LHCN-M2 (cell line): ENCODE measurements at places on chromosomes 5 and 9.
A peak's percentile ranks its signal among the peaks of the same experiment; 100 is the strongest.

DNA sequence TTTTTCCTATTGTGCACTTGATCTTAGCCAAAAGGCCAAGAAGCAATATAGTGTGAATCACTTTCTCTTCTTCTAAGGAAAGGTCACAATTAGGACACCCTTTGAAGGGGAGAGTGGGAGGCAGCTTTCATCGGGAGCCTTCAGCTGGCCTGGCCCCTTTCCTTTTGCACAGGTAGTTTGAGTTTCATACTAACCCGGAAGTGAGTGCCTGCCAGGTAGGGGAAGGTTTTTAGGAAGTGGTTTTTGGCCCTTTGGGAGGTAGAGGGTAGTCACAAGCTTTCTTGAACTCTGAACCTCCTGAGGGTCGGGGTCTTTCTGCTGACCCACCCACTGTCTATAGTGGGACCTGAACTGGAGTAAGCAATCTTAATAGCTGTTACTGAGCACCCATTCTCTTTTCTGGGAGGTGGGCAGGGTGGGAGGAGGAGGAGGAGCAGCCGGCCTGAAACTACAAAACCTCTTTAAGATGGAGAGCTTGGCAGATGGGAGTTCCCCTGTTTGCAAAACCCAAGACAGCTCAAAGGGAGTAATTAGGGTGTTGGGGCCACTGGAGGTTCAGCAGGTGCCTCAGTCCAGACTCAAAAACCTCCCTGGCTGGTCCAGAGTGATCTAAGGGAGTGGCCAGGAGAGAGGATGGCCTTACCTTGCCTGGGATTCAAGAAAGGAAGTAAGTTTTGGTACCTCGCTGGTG, 6.0 kb downstream of the LARP1 start:
- no peak for DNase-seq

DNA sequence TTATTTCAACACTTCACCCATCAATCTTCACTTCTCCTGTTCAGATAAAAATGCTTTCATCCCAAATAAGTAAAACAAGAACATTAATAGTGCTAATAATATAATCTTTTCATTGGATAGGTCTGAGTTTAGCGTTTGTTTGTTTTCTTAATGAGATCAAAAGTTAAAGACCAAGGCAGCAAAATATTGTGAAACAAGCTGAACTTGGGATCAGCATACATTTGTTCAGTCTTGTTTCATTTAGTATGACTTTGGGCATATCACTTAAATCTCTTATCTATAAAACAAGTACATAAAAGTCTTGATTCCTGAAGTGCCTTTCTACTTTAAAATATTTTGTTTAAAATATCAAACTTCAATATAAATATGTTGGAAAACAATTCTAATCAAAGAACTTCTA, 13.4 kb upstream of the SNX24 start:
- no peak for DNase-seq

- DNase-seq: no peak
Measured at GRCh38 chr5:116446356-116447005, 128.1 kb downstream of the SEMA6A start.

DNA sequence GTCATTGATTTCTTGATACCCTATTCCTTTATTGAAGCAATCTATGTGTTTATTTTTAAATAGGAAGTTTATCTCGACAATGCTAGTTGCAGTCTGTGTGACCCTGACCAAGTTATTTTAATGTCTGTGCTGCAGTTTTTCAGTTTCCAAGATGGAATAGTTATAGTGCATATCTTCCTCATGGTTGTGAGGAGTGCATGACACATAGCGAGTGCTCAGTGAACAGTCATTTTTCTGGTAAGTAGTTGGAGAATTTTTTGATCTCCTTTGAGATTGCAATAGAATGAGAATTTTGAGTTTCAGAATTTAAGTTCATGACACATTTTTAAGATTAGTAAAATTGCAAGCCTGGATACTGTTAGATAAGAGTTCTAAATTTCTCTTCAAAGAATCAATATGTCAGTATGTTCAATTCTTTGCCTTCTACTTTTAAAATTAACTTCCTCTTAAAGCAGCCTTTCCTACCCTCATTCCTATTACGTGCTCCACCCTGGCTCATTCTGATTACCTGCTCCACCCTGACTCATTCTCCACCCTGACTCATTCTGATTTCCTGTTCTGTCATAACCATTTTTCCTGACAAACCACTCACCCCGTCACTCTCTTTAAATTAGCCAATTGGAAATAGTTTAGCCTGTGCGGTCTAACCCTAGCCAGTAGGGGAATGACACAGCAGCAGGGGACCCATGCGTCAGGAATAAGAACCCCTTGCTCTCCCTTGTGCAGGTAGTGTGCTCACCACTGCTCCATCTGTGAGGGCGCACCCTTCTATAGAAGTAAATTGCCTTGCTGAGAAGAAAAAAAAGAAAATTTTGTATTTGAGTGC, 30.7 kb downstream of the SPIN1 start:
- DNase-seq: peak; percentile 25

DNA sequence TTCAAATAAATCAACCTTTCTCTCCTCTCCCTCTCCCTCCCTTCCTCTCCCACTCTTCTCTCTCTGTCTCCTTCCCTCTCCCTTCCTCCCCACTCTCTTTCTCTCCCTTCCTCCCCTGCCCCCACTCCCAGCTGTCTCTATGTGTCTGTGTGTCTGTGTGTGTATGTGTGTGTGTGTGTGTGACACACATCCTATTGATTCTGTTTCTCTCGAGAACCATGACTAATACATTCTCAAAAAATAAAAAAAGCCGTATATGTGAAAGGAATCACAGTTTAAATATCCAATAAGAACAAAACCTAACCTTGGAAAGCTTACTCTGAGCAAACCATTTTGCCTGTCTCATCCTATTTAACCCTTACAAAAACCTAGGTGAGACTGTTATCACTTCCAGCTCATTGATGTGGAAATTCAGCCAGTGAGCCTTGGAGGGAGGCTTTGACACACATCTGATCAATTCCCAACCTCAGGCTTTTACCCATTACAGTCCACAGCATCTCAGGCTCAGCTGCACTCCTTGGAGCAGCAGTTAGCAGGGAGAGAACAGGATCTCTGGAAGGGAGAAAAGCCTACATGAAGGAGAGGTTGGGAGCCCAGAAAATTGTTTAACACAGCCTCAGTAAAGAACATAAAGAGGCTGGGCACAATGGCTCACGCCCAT, 8.3 kb downstream of the HSD17B3 start:
- DNase-seq: peak; percentile 89

- DNase-seq: no peak
Measured at GRCh38 chr9:3528451-3528850, 2.6 kb upstream of the RFX3 start.

GRCh38 chr9:113654605-113655428, 191.3 kb downstream of the RGS3 start:
- no peak for DNase-seq

- peak; percentile 84 for DNase-seq
Measured at GRCh38 chr5:157252711-157253465, 13.0 kb upstream of the CYFIP2 start.

DNA sequence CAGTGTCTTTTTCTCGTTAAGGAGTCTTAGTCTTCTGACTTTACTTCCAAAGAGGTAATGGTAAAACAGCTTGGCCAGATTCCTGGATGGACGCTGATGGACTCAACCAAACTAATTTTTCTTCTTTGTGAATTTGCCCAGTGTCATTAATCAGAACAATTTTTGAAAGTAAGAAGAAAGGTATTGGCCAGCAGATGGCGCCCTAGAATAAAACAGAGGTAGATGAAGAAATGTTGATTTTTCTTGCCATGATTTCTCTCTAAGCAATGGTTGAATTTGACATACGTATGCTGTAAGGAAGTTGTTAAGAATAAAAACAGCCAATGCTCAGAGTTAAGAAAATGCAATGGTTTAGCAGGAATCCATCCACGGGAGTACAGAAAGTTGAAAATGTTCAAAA, 500.0 kb downstream of the DIRAS2 start:
- DNase-seq: peak; percentile 19

GRCh38 chr5:25025831-25026230, 381.1 kb upstream of the CDH10 start:
- DNase-seq: no peak

- no peak for DNase-seq
Measured at GRCh38 chr5:107531308-107531707, 139.4 kb downstream of the EFNA5 start.

GRCh38 chr5:69083412-69083811, 10.4 kb upstream of the SLC30A5 start:
- peak; percentile 8 for DNase-seq

DNA sequence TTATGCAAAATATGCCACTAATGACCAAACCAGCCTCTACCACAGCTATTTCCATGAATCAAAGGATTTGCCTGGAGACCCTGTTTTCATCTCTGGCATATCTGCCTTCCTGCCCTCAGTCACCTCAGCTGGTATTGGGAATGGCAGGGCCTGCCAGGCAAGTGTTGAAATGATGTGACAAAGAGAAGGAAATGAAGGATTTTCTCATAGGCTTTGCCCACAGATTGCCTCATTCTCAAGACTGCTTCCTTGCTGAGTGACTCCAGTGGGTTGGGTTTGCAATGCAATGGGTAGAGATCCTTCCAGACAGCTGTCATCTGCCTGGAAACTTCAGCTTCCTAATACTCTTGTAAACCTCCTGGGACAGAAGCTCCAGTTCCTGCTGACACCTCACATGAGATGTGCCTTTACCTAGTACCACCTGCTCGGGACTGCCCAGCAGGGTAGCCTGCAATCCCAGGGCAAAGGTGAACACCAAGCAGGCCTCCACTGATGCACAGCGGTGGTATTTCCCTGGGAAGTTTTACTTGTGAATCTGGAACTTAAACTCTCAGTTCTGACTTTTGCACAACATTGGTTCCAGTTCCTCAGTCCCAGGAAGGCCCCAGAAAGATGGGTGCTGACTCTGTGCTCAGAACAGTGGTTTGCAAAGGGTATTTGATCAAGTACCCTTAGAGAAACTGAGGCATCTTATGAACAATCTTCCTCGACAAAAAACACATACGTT, 64.8 kb upstream of the SLC1A1 start:
- DNase-seq: peak; percentile 56

GRCh38 chr9:31588006-31588405, 796.4 kb upstream of the ACO1 start:
- DNase-seq: no peak
